T-cell (primary cell): ENCODE measurements at places on chromosomes 13 and 19.

DNA sequence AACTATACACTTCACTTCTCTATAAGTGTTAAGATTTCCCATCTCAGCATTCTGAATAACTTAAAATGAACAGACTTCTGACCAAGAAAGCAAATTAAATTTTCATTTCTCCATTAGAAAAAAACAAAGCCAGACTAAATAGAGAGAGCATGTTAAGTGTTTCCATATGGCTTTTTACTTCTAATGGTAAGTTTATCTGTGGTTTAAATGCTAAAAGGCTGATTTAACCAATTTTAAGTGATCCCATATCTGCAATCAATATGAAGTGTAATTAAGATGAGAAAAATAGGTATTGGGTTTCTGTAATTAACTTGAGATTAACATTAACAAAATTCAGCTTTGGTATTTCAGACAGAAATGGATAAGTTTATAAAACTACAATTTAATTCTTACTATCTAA is 107.8 kb downstream of the ELF1 start:
- no peak for DNase-seq

DNA sequence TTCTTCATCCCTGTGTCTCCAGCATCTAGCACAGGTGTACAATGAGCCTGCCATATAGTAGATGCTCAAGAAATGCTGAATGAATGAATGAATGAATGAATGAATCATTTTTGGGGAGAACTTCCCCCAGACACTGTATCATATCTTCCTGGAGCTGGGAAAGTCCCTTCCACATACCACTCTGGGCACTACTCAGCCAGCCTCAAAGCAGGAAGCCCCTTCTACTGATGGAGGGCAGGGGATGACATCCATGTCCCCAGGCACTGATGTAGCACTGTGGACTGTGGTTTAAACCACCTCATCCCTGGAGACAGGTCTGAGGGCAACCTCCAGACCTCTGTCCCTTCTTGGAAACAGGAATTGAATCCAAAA is 4.8 kb downstream of the GNA15 start:
- no peak for DNase-seq

GRCh38 chr19:4058693-4059452 is 7.8 kb downstream of the ZBTB7A start:
- no peak for DNase-seq

DNA sequence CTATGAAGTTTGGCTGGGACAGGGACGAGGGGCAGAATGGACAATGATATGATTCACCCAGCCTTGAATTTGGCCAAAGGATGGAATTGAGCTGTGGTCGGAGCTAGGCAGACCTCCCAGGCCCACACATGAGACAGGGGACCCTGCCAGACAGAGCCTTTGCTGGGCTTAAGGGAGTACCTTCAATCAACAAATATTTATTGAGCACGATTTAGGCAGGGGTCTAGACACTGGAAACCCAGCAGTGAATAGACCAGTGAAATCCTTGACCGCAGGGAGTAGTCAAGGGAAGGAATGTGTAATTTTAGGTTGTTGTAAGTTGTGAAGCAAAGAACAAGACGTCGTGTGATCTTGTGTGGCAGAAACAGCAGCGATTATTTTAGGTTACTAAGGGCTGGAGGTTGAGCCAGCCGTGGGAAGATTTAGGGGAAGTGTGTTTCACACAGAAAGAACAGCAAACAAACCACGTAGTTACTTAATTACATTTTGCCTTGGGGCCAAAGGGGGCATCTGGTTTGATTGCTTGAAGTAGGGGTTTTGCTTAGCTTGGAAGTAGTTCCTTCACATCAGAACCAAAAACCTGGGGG is 16.9 kb upstream of the AP1M2 start:
- peak; percentile 36 for DNase-seq

- no peak for DNase-seq
Measured at GRCh38 chr13:113579686-113580085, 4.9 kb upstream of the TFDP1 start.

DNA sequence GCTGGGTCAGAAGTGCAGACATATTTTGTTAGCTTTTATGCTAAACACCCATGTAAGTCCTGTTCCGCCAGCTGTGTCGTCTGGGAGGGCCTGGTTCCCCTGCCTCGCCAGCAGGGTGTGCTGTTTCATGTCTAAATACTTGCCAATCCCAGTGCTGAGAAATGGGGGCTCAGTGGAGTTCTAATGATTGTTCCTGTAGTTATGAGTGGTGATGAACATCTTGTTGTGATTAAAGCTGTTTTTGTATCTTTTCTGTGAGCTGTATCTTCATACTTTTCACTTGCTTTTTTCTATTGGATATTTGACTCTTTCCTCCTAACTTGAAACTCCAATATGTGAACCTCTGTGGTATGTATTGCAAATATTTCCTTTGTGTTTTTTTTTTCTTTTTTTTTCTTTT is 32.7 kb downstream of the KDM4B start:
- DNase-seq, result peak; percentile 25

DNA sequence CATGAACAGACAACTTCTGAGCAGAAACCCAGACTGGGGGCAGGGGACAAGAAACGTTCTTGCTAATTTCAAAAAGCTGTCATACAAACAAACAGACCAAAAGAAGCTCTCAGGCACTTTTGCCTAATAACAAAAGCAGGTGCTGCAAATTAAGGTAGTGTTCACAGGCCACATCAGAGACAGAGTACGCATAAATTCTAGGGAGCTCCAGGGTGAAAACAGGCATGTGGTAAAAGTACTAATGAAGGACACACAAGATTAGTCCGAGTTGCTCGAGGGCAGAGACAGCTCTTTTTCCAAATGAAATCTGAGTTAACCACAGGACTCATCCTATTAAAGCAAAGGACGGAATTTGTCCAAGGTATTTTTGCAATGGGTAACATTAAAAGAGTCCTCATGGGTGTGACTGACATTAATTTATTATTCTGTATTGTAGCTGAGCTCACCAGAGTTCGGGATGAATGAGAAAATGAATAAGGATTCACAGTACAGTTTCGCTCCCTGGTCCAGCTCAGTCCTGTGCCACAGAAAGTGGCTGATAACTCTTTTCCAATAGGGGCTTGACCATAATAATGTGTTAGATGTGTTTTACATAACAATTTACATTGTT is 197.3 kb downstream of the LHFPL6 start:
- no peak for DNase-seq

DNA sequence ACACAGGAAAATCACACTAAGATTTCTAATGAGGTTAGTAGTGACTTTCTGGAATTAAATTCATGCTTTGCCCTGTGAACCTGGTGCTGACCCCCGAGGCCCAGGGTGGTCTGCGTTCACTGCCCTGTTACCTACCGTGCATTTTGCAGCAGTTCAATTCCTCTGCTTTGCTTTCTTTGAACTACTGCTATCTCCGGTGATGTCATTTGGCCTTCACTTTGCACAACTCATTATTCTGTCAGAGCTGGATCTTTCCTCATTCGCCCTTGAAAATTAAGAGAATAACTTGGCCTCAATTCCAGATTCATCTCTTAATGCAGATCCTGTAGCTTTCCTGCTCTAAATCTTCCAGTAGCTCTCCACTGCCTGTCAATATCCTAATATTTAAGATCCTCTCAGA is 8.8 kb upstream of the LRRC63 start:
- DNase-seq, result no peak

DNA sequence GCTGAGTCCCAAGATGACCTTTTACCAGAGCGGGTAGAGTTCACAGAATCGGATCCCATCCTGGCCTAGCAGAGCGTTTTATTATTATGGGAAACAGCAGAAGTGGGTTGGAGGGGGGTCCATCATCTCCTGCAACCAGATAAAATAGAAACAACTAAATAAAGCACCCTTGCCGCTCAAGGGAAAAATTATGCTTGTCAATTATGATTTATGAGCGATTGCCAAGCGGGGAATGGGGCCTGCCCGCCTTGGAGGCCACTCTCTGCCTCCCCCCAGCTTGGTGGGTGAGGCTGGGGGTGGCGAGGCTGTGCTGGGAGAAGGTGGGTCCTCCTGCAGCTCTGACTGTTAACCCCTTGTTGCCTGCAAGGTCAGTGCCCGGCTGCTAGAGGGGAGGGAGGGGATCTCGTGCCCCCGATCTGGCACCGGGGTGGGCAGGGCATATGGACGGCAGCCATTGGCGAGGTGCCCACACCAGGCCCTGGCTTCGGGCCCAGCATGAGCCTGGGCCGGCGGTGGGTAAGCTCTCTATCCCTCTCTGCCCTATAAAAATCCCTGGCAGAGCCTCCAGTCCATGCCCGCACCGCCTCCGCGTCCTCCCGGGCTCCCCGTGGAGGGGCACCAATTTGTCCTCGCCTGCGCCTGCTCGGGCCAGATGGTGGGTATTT is 129.1 kb downstream of the URI1 start:
- DNase-seq, result no peak

- DNase-seq, result no peak
Measured at GRCh38 chr13:68715651-68716050, 1392.0 kb upstream of the ATXN8OS start.
